ENCODE measurements at places on chromosomes 4 and X.

DNA sequence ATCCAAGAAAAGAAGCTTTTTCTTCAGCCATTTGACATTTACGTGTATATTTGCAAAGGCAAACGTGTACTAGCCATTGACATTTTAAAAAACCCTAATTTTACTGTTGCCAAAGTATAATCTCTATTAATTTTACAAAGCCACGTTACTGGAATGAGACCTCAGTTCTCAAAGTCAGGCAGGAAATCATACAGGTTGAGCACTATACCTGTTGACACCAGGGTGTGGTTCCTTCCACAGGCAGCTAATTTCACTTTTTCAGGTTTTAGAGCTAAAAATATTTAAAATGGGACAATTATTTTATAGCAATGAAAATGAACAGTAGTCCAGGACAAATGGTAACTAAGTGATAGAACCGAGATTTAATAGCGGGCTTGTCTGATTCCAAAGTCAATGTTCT is 6.5 kb downstream of the RPGR start:
- DNase-seq = no peak

- no peak for DNase-seq
Measured at GRCh38 chr4:112775801-112776200, 138.9 kb downstream of the LARP7 start.

- DNase-seq = no peak
Measured at GRCh38 chrX:96715481-96715880, 30.8 kb downstream of the DIAPH2 start.

GRCh38 chr4:79445371-79445781 is 37.3 kb upstream of the GK2 start:
- DNase-seq = no peak

GRCh38 chr4:17613761-17614415 is 553 bp upstream of the MED28 start:
- DNase-seq = peak; percentile 36

- no peak for DNase-seq
Measured at GRCh38 chr4:8340781-8341241, 71.3 kb downstream of the HTRA3 start.

DNA sequence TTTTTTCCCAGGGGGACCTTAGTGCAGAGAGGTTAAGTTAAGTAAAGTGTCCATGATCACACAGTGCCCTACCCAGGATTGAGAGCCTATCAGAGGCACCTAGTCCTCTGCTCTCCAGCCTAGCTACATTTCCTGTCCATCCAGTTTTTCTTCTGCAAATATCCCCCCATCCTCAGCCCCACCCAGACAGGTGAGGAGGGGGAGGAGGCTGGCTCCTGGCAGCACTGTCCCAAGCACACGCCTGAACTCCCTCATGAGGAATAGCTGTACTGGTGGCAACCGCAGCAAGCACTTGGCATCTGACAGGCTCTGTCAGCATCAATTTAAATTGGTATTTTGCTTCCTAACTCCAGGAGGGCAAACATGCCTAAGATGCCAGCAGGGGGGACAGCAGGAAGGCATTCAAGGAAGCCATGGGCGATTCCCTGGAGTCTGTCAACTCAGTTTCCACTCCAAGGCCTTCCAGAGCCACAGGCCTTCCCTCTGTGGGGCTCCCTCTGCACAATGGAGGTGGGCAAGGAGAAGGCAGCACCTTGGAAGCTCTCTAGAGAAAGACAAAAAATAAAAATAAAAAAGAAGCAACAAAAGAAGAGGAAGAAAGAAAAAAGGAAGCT is 6.4 kb upstream of the FRMPD3 start:
- DNase-seq = no peak

GRCh38 chr4:102169345-102169744 is 175.9 kb downstream of the SLC39A8 start:
- DNase-seq = no peak

GRCh38 chr4:126986828-126987227 is 645.9 kb upstream of the INTU start:
- DNase-seq = no peak

GRCh38 chrX:65642914-65643491 is 24.5 kb upstream of the MSN start:
- no peak for DNase-seq

DNA sequence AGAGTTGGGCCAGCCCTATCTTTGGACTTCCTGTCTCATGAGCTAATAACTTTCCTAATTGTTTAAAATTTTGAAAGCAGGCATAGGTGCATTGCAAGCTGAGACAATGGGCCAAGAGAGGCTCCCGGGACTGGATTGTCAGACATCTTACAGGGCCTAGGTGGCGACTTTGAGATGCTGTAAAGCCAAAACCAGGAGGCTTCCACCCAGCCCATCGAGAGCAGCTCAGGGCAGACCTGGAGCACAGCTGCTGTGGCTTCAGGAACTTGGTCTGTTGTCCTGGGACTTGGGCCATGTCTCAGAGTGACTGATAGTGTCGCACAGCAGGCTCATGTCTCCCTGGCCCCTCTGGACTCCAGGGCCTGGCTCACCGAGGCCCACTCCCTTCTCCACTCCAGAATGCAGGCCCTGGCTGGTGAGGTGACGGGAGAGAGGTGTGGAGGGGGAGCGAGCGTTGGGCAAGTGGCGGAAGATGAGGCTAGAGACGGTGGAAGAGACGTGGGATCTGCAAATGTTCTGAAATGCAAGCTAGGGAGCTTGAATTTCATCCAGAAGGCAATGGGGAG is 24.1 kb upstream of the MTM1 start:
- DNase-seq = no peak

- DNase-seq = no peak
Measured at GRCh38 chr4:109947918-109948317, 35.2 kb downstream of the EGF start.

DNA sequence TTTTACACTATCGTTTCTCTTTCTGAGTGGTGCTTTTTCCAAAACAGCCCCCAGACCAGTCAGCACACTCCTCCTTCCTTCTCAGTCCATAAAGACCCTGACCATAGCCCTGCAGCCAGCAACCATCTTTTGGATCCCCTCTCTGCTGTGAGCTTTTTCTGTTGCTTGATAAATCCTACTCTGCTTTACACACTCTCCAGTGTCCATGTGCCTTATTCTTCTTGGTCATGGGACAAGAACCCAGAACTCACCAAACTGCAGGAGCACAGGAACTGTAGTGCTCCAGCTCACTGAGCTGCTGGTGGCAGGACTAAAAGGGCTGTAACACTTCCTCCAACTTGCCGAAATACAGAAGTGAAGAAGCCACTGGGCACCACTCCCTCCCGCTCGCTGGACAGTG is 32.5 kb downstream of the COX18 start:
- DNase-seq = no peak
